Stimulated activated CD8-positive, alpha-beta memory T cell treated with anti-CD3 and anti-CD28 coated beads, Interleukin-7, amount 100 ng/mL, for 48 hours (primary cell): ENCODE measurements at places on chromosomes 3 and 15.

DNA sequence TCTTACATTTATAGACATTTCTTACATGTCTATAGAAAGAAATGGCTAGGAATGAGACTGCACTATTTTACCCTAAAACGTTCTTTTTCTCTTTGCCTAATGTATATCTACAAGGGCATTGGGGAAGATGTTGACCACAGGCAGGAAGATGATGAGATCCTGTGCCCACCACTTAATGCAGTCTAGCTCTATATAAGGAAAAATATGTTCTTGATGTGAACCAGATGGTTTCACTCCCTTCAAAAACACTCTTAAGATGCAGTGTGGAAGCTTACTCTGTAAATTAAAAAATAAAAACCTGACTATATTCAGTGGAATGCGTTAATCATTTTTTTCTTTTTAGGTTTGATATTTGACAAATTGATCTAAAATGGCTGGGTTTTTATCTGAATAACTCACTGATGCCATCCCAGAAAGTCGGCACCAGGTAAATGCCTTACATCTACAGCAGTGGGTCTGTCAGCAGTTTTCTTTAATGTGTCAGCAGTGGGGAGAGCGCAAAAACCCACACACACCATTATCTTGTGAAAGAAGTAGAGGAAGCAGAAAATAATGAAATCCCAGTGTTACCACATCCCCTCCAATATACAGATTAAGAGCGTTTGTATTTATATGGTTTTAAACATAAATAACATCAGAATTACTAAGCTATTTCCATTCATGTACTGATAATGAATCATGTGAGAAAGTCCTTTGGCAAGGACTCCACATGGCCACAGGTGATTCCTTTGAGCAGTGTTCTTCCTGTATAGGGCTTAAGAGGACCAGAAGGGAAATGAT, 10.1 kb downstream of the AGTR1 start:
- DNase-seq: no peak

GRCh38 chr3:189673535-189673934, 42.3 kb downstream of the TP63 start:
- DNase-seq: no peak

- no peak for DNase-seq
Measured at GRCh38 chr3:4746241-4746958, 232.8 kb upstream of the BHLHE40 start.

DNA sequence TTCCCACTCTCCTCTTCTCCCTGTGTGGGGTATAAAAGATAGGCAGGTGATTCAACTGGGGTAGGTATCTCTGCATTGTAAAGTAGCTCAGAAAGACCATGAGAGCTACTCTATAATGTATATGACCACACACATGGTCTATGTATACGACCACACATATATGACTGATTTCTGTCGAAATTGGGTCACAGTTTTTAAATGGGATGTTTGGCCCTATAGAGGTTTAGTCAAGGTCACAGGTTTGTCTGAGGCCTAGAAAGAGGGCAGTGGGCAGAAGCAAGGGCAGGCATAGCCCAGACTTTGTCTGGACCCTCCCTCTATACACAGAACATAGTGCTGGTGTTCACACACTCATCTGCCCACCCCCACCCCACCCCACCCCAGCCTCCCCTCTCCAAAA, 4.4 kb downstream of the LAMP3 start:
- DNase-seq: no peak

DNA sequence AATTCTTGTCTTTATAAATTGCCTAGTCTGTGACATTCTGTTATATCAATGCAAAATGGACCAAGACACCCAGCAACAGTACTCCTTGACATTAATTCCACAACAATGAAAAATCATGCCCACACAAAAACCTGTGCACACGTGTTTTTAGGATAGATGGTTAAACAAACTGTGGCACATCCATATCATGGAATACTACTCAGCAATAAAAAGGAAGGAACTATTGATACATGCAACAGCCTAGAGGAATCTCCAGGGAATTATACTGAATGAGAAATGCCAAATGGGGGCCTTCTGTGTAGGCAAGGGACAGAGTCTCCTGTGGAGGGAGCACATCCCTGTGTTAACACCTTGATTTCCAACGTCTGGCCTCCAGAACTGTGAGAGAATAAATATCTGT, 388.5 kb downstream of the MAGI1 start:
- DNase-seq: no peak

DNA sequence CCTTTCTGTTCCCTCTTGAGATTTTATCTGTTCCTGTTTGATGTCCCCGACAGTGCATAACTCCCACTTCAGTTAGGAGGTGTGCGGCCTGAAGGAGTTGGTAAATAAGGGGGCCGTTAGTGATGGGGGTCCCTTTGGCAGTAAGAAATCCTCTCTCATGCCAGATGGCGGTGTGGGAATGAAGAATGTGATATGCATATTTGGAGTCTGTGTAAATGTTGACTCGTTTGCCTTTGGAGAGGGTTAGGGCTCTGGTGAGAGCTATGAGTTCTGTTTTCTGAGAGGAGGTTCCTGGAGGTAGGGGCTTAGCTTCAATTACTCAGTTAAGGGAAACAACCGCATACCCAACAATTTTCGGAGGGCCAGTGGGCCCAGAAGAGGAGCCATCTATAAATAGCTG, 38.8 kb upstream of the RNF7 start:
- DNase-seq: no peak

- DNase-seq: no peak
Measured at GRCh38 chr3:14435175-14436014, 33.0 kb downstream of the SLC6A6 start.

DNA sequence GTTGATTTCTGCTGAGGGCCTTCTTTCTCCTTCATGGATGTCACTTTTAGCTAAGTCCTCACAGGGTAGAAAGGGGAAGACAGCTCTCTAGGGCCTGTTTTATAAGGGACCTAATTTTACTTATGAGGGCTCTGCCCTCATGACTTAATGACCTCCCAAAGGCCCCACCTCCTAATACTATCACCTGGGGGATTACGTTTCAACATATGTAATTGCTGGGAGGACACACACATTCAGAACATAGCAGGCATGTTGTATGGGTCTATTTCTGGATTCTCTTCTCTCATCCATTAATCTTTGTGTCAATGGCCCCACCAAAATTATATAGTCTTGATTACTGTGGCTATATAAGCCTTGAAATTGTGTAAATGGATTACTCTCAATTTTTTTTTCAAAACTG, 255.0 kb downstream of the CLSTN2 start:
- DNase-seq: no peak

DNA sequence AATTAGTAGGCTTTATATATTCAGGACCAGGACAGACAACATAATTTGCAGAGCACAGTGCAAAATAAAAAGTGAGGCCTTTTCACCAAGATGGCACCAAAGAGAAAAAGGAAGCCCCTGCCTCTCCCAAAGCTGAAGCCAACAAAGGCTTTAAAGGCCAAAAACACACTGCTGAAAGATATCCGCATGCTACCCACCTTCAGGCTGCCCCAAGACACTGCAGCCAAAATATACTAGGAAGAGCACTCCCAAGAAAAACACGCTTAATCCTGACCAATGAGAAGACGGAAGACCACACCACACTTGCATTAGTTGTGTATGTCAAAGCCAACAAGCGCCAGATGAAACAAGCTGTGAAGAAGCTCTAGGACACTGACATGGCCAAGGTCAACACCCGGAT, 38.0 kb downstream of the PIK3CB start:
- no peak for DNase-seq

DNA sequence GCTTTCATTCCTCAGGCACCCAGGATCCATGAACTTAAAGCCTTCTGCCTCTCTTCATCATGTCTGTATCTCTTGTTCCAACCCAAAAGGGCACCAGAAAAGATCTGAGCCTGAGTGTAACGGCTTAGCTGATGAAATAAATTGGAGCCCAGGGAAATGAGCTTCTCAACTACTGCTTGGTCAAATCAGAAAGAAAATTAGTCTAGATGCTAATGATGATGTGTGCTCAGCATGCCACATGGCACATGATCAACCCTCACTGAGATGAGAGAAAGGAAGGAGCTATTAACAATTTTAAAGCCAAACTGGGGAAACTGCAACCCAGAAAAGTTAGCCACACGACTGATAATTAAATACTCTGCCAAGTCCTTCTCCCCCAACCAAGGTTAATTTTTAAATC, 325.7 kb downstream of the CNTN3 start:
- no peak for DNase-seq

- no peak for DNase-seq
Measured at GRCh38 chr3:30737743-30738499, 131.5 kb downstream of the TGFBR2 start.

DNA sequence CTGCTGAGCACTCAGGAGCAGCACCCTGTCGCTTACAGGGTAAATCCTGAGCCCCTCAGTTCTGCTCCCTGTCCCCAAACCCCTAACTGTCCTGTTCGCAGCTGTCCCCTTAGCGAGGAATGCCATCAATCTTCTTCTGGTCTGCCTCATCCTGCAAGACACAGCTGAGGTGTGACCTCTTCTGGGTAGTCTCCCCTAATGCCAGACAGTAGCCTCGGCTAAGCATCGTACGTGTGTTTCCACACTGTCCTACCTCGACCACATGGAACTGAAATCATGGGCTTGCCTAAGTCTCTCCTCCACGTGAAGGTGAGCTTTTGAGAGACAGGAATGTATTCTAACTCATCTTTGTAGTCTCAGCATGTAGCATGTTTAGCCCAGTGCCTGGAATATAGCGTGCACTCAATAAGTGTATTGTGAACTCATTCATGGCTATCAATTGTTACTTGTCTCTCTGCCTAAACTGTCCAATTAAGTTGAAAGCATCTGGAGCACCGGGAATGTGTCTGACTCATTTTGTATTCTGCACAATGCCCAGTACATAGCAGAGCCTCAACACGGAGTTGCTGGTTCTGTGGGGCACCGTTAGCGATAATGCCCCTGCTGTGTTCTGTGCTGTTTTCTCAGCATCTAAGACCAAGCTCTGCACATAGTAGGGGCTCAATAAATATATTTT, 90.2 kb downstream of the HES1 start:
- no peak for DNase-seq

DNA sequence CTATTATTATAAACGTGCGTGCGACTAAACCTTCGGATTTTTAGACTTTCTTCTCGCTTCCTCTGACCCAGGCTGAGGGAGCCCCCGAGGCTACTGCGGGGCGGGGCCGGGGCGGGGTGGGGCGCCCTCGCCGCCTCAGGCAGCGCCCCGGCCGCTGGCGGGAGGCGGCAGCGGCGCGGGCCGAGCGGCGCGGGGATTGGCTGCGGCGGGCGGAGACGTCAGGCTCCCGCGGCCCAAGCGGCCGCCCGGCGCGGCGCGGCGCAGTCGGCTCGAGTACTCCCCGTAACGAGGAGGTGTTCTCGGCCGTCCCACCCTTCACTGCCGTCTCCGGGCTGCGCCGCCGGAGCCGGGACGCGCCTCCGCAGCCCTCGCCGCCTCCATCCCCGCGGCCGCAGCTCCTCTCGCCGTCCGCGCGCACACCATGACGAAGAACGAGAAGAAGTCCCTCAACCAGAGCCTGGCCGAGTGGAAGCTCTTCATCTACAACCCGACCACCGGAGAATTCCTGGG, at the start of gene ATP1B3:
ATP1B3 (plus strand) TSS at position 263 of the 510 bp plus-strand sequence; CDS start at position 422, 159 bp downstream.
- DNase-seq: peak; percentile 68

DNA sequence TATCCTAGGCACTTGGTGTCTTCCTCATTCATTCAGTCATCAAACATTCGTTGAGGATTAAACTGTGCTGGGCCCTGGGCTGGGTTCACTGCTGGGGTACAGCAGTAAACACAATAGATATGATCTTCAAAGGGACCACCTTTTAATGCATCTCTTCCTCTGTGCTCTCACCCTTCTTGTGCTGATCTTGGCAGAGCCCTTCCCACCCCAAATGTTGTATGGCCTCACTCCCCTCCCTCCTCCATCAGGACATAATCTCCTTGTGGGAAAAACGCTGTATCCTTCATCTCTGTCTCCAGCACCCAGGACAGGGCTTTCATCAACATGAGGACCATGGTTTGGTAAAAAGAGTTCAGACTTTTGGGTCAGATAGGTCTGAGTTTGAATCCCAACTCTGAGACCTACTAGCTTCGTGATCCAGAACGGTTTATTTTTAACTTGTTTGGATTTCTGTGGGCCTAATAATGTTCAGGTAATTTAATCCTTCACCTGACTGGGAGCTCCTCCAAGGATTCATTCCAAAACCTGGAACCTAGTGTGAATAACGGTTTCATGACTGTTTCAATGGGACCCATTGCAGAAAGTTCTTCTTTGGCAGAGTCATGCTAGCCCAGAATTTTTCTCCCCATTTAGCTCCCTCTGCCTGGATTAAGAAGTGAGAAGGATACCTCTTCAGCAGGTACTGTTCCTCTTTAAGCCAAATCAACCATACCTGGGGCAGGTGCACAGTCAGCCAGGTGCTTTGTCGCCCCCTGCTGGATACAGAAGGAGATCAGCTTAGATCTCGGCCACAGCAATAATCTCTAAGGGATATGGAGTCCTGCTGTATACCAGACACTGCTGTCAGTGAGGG, 5.2 kb upstream of the WNT7A start:
- no peak for DNase-seq

DNA sequence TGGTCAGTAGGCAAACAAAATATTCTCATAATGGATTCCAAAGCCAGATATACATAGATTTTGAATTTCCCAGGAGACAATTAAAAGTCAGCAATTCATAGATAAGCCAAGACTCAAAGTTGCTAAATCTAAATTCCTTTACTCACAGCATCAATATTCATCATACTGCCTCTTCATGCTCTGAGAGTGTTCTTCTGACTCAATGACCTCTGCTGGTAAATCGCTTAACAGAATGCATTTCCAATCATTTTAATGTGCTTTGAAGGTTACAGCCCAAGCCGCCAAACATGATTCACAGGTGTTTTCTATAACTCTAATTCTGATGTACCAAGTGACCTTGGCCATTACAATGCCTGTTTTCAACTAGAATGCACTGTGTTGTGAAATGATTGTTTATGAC, 24.2 kb upstream of the SLC4A7 start:
- DNase-seq: no peak

- no peak for DNase-seq
Measured at GRCh38 chr3:61288446-61288845, 37.2 kb upstream of the FHIT start.

DNA sequence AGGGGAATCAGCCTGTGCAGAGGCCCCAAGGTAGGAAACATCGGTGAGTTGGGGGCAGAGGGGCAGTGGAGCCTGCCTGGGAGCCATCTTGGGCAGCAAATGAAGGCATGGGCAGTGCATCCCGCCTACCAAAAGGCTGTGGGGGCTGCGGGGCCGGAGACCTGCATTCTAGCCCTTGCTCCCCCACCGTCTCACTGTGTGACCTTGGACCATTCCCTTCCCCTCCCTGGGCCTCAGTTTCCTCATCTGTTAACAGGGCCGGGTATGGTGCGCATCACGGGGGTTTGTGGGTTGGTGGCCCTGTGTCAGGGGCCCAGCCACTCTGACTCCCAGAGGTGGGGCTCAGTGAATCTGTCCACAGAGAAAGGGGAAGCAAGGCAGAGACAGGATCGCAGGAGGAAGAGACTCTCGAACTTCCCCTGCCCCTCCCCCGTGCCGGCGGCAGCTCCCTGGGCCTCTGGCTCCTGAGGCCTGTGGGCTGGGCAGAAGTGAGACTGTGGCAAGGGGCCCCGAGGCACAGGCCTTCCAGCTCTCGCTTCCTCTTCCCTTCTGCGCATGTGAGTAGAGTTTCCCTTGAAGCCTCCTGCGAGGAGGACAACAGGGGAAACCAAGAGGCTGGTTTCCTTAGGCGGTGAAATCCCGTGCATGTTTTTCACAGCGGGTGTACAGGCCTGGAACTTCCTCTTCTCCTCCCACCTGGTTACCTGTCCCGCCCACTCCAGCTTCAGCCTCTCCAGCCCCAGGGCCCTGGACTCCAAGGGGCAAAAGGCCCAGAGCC, 42.9 kb downstream of the IDH2 start:
- DNase-seq: peak; percentile 81
